Fibroblast of skin of right quadriceps (primary cell): ENCODE measurements at places on chromosomes 3 and 15.

DNA sequence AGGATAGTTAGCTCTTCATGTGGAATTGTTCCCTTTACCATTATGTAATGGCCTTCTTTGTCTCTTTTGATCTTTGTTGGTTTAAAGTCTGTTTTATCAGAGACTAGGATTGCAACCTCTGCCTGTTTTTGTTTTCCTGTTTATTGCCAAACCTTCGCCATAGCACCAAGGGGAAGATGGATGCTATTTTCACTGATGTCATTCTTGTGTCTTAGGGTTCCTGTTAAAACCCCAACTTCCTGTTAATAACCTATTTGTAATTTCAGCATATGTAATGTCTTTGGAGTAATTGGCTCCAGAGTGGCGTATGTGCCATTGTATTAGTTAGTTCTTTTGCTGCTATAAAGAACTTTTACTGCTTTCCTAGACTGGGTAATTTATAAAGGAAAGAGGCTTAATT is 10.8 kb downstream of the SAMMSON start:
- DNase-seq, result no peak

- peak; percentile 24 for DNase-seq
Observed at GRCh38 chr3:120742849-120743365, 363 bp downstream of the GTF2E1 start.

GRCh38 chr15:73585871-73586654 is 47.1 kb downstream of the NPTN start:
- no peak for DNase-seq

DNA sequence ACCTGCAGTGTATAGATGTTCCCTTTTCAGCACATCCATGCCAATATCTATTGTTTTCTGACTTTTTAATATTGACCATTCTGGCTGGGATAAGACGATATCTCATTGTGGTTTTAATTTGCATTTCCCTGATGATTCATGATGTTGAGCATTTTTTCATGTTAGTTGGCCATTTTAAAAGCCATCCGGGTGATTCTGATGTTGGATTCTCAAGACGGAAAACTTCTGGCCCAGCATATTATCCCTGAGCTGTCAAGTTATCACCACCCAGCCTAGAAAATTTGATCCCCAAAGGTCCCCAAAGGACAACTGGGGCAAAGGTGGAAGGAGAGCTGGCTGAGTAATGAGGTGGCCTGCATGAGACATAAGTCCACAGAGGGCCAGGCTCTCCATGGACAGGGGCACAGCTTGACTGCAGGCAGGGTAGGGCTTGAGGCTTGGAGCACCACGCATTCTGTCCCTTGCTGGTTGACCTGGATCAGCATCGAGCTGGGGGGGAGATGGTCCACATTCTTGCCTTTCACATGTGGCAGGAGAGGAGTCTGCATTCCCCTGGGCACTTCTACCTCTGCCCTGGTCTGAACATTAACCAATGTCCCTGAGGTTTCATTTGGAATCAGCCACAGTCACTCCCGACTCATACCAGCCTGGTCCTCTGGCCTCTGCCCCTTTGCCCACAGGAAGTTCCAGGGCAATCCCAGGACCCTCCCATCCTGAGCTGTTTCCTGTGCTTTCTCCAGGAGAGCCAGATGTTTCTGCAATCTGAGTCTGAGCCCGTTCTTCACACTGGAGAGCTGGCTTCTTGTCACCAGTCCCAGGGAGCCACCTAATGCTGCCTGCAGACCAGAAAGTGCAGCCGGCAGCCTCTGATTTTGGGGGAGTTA is 69.2 kb downstream of the ISG20 start:
- DNase-seq, result peak; percentile 21

DNA sequence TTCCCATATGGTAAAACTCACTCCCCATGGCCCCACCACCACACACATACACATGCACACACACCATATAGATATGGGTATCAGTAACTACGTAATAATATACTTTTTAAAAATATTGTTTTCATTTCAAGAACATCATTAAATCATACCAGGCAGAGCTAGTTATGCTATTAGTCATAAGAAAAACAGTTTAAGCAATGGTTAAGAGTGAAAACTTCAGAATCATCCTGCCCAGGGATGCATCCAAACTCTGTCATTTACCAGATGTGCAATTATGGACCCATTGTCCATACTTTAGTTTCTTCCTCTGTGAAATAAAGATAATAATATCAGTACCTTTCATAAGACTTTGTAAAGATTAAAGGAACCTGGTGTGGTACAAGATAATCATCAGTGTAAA is 608.3 kb downstream of the RBMS3 start:
- peak; percentile 54 for DNase-seq

DNA sequence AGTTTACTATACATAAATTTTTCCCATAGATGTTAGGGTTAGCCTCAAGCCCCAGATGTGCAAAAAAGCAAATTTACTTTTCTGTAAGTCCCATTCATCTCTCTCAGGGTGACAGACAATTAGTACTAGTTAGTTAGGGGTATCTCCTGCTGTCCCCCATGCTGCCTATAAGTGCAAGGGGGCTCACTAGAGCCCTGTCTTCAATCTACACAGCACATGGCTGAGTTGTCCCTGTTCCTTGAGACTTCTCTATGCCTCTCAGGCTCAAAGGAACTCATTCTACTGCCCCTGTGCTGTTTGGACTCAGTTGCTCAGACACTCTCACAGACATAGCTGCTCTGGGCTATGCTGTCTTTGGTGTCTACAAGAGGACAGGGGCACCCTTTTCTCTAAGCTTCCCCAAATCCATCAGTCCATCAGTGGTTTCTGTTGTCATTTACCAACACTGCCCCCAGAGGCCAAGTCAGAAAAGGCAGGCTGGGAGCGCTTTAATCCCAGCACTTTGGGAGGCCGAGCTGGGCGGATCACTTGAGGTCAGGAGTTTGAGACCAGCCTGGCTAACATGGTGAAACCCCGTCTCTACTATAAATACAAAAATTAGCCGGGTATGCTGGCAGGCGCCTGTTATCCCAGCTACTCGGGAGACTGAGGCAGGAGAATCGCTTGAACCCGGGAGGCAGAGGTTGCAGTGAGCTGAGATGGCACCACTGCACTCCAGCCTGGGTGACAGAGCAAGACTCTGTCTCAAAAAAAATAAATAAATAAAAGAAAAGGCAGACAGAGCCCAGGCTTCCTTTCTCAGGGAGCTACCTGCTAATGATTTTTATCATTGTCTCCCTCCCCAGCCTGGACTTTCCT is 31.4 kb upstream of the PRTG start:
- DNase-seq, result peak; percentile 24

DNA sequence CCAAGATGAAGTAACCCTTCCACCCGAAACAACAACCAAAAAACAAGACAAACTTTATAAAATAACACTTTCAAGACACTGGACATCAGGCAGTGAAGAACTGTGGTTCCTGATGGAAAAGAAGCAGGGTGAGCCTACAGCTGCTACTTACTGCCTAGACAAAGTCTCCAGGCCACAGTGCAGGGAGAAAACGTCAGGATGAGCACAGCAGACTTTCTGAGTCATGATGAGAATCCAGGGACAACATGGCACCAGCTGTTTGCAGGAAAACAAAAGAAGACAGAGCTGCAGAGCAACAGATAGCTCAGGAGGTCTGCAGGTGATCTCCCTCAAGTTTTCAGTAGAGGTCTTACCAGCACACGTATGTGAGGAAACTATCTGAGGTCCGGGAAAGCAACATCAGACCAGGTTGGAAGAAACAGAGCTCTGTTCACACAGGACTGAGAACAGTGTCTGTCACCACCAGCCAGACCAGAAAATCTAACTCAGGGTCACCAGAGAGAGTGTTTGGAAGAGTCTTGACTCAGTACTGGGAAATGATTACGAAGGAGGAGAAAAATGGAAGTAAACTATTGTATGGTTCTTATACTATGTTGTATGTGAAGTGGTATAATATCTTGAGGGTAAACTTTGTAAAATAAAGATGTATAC is 108.9 kb downstream of the ANO10 start:
- DNase-seq, result peak; percentile 20

DNA sequence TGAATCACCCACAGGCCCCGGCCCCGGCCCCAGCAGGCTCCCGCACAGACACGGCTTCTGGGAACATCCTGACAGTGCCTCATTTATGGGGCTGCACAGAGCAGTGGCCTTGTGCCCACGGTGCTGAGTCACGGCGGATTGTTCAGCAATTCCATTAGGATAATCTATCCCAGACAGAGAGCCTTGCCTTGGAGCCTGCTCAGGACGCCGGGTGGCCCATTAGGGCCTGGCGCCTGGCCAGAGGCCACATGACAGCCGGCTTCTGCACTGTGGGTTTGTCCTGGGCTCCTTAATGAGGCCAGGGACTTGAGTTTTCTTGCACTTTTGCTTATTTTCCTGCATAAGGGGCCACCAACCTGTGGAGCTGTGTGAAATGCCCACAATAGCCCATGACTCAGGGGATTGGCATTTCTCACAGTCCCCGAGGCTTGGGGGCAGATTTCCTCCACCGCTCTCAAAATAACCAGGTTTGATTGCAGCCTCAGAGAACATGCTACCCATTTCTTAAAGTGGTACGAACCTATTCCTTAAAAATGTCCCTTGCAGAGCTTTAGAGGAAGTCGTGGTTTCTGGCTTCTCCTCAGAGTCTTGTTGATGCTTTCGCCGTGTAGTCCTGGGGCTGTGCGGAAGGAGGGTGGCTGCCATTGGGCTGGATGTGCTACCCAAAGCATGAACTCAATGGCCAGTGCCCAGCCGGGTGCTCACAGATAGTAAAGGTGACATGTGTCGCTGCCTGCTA is 19.0 kb downstream of the SYNM start:
- peak; percentile 98 for DNase-seq

- no peak for DNase-seq
Observed at GRCh38 chr15:52419494-52419893, 109.2 kb downstream of the MYO5A start.

DNA sequence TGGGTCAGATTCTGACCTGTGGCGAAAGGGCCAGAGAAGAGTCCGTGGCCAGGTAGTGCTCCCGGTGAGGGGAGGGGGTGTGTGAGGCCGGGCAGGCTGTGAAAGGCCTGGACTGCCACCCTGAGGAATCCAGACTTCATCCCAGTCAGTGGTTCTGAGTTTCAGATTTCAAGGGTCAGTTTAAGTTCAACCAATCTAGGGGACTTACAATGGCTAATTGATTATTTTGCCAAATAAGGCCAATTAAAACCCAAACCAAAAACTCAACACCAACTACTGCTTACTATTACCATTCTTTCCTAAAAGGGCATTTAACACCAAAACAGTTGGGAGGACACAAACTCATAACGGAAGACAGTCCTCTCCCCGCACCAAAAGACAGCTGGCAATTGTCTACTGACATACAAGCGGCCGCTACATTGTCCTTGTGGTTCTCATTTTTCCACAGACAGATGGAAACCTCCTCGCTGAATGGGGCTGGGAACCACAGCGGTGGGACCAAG is 30.5 kb downstream of the TMEM44 start:
- DNase-seq, result no peak

GRCh38 chr3:81554388-81554787 is 207.1 kb downstream of the GBE1 start:
- peak; percentile 57 for DNase-seq
